ENCODE measurements at places on chromosomes 6 and 20. TPM values are rescaled to one million over a fixed set of nuclear protein-coding genes. Genes with fewer than 3 reads are reported as not detected.

GRCh38 chr6:170000071-170000843, 248.8 kb downstream of the ERMARD start:
- no peak overlapping the region for H3K4me3 ChIP-seq
- no peak overlapping the region for H3K27ac ChIP-seq

DNA sequence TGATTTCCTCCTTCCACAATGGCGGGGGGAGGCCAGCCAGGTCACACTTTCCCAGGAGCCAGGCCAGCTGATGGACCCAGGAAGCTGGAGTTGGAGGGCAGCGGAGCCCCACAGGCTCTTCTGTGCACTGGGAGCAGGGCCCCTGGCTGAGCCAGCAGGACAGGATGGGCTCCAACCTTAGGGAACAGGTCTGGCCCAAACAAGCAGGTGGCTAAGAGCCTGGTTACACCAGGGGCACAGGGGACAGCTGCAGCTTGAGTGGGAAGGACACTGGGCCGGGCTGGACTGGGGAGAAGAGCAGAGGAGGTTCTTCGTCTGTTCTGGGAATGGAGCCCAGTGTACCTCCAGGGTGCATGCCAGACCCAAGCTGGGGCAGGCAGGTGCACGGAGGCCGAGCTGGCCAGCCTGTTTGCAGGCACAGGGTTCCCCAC, 102.3 kb downstream of the DLL1 start:
- no peak overlapping the region for H3K4me3 ChIP-seq
- no peak overlapping the region for H3K27ac ChIP-seq
- no peaks in the 10 kb centered on the region for H3K4me1 ChIP-seq
- DNase-seq: no peak
- H3K27me3 ChIP-seq: no peaks in the 10 kb centered on the region

DNA sequence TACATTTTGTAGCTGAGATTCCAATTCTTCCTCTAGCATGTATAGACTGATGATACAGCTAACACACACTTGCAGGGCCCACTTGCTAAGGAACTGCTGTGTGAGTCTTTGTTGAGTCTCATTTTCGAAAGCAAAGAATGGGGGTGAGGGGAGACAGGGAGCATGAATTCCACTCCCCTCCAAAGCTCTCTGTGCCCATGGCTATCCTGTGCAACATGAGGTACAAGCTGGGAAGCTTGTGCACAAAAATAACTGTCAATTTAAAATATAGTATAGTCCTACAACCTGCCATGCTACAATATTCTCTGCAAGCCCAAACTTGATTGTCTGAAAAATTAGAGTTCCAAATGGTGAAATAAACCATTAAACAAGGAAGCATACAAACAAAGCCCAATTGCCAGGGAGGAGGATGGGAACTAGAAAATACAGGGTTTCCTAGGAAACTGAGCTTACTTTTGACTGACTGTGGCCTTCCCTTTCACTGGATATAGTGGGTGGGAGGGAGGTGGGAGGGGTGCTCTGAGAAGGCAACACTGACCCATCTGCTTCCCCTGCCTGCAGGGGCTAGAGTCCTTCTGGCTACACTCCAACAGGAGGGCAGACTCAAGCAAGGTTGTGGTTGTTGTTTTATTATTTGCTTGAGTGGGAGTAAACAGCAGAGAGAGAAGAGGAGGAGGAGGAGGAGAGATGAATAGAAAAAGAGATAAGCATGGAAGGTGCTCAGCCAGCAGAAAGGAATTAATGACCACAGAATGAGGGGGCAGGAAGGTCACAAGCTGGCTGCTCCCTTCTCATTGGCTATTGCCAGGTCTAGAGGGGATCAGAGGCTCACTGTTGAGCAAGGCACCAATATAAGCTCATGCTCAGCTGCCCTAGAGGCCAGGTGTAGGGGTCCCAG, 84.6 kb downstream of the FYN start:
- H3K27me3 ChIP-seq: no peaks in the 10 kb centered on the region
- H3K4me3 ChIP-seq: no peak overlapping the region

DNA sequence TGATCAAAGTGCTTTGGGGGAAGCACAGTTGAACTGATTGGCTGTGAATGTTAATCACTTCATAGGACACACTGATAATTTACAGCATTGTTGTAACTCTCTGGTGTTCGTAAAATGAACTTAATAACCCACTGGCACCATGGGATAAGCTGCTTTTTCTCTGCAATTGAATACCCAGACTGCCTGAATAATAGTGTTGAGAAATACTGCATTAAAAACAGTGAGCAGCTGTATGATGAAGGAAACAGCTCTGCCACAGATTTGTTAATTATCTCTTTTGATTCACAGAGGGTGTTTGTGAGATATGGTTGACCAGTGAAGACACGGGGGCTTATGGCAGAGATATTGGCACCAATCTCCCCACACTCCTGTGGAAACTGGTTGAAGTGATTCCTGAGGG, 420.9 kb downstream of the CDKAL1 start:
- H3K36me3 ChIP-seq: peaks cover 13% of the 10 kb centered on the region
- H3K4me1 ChIP-seq: no peaks in the 10 kb centered on the region
- H3K27me3 ChIP-seq: no peaks in the 10 kb centered on the region
- no peak overlapping the region for H3K4me3 ChIP-seq

- H3K4me3 ChIP-seq: no peak overlapping the region
- no peak overlapping the region for H3K27ac ChIP-seq
- DNase-seq: no peak
- no peaks in the 10 kb centered on the region for H3K27me3 ChIP-seq
- peaks cover 7% of the 10 kb centered on the region for H3K4me1 ChIP-seq
Observed at GRCh38 chr20:19970256-19970765, 46.9 kb upstream of the NAA20 start.

GRCh38 chr6:25254671-25255070, 24.5 kb upstream of the CARMIL1 start:
- no peak for DNase-seq
- H3K36me3 ChIP-seq: no peaks in the 10 kb centered on the region
- no peak overlapping the region for H3K4me3 ChIP-seq
- no peaks in the 10 kb centered on the region for H3K4me1 ChIP-seq

DNA sequence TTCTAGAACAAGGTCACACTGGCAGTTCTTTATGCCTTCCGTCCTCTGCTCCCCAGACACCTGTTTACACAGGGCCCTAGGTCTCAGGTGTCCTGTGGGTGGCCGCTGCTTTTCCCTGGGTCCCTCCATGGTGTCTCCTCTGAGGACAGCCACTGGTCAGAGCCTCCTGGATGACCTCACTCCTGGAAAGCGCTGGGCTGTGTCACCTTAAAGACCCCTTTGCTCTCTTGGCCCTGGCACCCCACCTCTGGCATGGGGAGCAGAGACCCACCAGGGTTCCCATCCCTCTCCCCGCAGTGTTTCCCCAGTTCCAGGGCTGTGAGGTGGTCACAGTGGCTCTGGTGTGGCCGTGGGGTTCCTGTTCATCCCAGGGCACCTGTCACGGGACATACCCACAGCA, 33.9 kb downstream of the NTSR1 start:
- H3K27ac ChIP-seq: no peak overlapping the region
- no peaks in the 10 kb centered on the region for H3K27me3 ChIP-seq
- H3K4me1 ChIP-seq: peaks cover 16% of the 10 kb centered on the region
- H3K4me3 ChIP-seq: no peak overlapping the region

DNA sequence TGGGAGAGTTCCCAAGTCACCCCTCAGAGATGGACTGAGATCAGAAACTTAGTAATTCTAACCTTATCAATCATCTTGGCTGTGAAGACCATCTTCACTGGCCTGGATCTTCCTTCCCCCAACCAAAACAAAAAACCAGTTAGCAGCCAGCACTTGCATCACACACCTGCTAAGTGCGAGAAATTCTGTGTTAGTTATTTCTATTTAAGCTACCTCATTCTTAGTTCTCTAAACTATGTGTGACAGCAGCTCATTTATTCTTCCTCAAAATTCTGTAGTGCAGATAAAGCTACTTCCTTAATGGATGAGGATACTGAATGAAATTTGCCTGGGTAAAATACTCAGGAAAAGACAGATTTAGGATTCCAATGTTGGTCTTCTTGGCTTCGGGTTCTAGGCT, 18.2 kb upstream of the TAGAP start:
- H3K4me3 ChIP-seq: peak overlapping the region; percentile 10
- H3K36me3 ChIP-seq: no peaks in the 10 kb centered on the region
- no peak for DNase-seq
- H3K4me1 ChIP-seq: peaks cover 46% of the 10 kb centered on the region

- H3K27me3 ChIP-seq: no peaks in the 10 kb centered on the region
- no peaks in the 10 kb centered on the region for H3K4me1 ChIP-seq
- H3K27ac ChIP-seq: no peak overlapping the region
Observed at GRCh38 chr6:82645536-82646230, 282.1 kb downstream of the TPBG start.

- no peak overlapping the region for H3K4me3 ChIP-seq
- no peaks in the 10 kb centered on the region for H3K4me1 ChIP-seq
- H3K27me3 ChIP-seq: no peaks in the 10 kb centered on the region
- no peak for DNase-seq
- no peak overlapping the region for H3K27ac ChIP-seq
Observed at GRCh38 chr20:56924292-56925081, 295.4 kb downstream of the TFAP2C start.

GRCh38 chr20:48019496-48019895, 234.2 kb upstream of the SULF2 start:
- no peaks in the 10 kb centered on the region for H3K36me3 ChIP-seq
- no peak overlapping the region for H3K27ac ChIP-seq
- H3K4me1 ChIP-seq: no peaks in the 10 kb centered on the region
- H3K4me3 ChIP-seq: no peak overlapping the region
- DNase-seq: no peak

DNA sequence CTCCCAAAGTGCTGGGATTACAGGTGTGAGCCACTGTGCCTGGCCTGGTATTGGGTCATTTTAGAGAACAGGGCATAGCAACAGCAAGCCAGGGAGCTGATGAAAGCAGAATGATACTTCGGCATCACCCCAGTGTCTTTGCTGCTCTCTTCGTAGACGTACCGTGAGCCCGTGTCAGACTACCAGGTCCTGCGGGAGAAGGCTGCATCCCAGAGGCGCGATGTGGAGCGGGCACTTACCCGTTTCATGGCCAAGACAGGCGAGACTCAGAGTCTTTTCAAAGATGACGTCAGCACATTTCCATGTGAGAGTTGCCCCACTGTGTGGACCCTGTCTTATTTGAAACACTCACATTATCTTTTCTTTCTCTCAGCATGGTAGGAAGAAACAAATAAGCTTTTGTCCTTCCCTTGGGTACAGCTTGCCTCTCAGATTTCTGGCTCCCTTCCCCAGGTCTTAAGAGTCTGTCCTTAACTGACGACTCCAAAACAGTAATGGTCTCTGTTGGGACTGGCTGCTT, 15.9 kb downstream of the TAF8 start:
- no peak overlapping the region for H3K4me3 ChIP-seq
- H3K27me3 ChIP-seq: no peaks in the 10 kb centered on the region
- no peaks in the 10 kb centered on the region for H3K4me1 ChIP-seq
- no peak for DNase-seq
- no peak overlapping the region for H3K27ac ChIP-seq

- no peaks in the 10 kb centered on the region for H3K36me3 ChIP-seq
- DNase-seq: peak; percentile 30
- H3K27ac ChIP-seq: peak overlapping the region; percentile 93
Observed at GRCh38 chr20:24993337-24994185, 1.0 kb upstream of the APMAP start.

GRCh38 chr6:52195886-52196285, 9.7 kb downstream of the IL17A start:
- H3K4me3 ChIP-seq: no peak overlapping the region
- no peak overlapping the region for H3K27ac ChIP-seq
- no peak for DNase-seq
- H3K27me3 ChIP-seq: no peaks in the 10 kb centered on the region
- no peaks in the 10 kb centered on the region for H3K4me1 ChIP-seq

GRCh38 chr6:47161176-47161687, 119.1 kb upstream of the ADGRF1 start:
- H3K27me3 ChIP-seq: no peaks in the 10 kb centered on the region
- H3K4me3 ChIP-seq: no peak overlapping the region
- DNase-seq: no peak
- no peaks in the 10 kb centered on the region for H3K36me3 ChIP-seq
- no peaks in the 10 kb centered on the region for H3K4me1 ChIP-seq

- no peaks in the 10 kb centered on the region for H3K27me3 ChIP-seq
- H3K4me1 ChIP-seq: no peaks in the 10 kb centered on the region
- H3K27ac ChIP-seq: no peak overlapping the region
- DNase-seq: no peak
Observed at GRCh38 chr6:66238851-66239250, 531.8 kb upstream of the EYS start.

- DNase-seq: no peak
- H3K27ac ChIP-seq: no peak overlapping the region
- no peaks in the 10 kb centered on the region for H3K27me3 ChIP-seq
Observed at GRCh38 chr6:106119546-106119945, 33.4 kb downstream of the PRDM1 start.

GRCh38 chr6:11414176-11414963, 123.2 kb upstream of the TMEM170B start:
- H3K36me3 ChIP-seq: no peaks in the 10 kb centered on the region
- no peak overlapping the region for H3K27ac ChIP-seq
- peaks cover 19% of the 10 kb centered on the region for H3K4me1 ChIP-seq
- H3K4me3 ChIP-seq: no peak overlapping the region

DNA sequence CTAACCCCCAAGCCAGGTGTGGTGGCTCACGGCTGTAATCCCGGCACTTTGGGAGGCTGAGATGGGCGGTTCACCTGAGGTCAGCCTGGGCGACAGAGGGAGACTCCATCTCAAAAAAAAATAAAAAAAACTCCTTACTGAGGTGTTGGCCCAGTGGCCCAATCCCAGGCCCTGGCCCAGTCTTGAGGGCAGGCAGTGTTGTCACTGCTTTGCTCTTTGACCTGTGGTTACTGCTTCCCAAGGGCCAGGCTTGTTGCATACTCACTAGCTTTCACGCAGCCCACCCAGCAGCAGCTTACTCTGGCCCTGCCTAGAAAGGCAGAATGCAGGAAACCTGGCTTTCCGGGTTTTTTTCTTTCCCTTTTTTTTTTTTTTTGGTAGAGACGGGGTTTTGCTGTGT, 13.2 kb downstream of the CNPY3 start:
- no peak for DNase-seq
- peaks cover 66% of the 10 kb centered on the region for H3K36me3 ChIP-seq
- no peak overlapping the region for H3K27ac ChIP-seq
- H3K27me3 ChIP-seq: no peaks in the 10 kb centered on the region
- no peaks in the 10 kb centered on the region for H3K4me1 ChIP-seq

DNA sequence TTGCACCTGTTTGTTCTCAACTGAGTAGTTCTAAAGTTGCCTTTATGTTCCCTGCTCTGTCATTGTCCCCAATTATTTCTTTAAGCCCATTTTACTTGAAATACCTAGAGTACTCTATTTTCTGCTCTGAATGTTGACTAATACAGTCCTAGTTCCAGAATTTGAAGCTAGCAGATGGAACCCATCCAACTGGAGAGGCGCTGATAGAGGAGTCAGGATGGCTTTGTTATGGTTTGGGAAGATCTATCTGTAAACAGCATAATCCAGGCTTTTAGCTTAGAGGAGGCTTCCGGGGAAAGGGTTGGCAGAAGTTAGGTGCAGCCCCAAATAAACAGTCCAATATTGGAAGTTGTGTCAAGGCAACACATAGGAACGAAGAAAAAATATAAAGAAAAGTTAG, 927.7 kb downstream of the TFAP2A start:
- H3K36me3 ChIP-seq: no peaks in the 10 kb centered on the region
- H3K4me1 ChIP-seq: no peaks in the 10 kb centered on the region
- no peaks in the 10 kb centered on the region for H3K27me3 ChIP-seq
- DNase-seq: no peak
- H3K27ac ChIP-seq: no peak overlapping the region

The DHX35 gene
- 8.4 TPM for total RNA-seq

The PEX7 gene
- 3.9 TPM for total RNA-seq

The SLCO4A1 gene
- 79.2 TPM for total RNA-seq

The SRPK1 gene
- total RNA-seq: 61.9 TPM

The CYP24A1 gene
- total RNA-seq: not detected

The MUCL3 gene
- total RNA-seq: not detected

The SSTR4 gene
- not detected for total RNA-seq

The WASF1 gene
- 10.8 TPM for total RNA-seq

The SLC22A1 gene
- 1.5 TPM for total RNA-seq

The RNF8 gene
- total RNA-seq: 16.9 TPM

The C20orf96 gene
- 7.5 TPM for total RNA-seq

Measured in B cell (primary cell).